ENCODE measurements at places on chromosomes 7 and 10. TPM values are rescaled to one million over a fixed set of nuclear protein-coding genes. Genes with fewer than 3 reads are reported as not detected.

The KLLN gene
- 0.71 TPM for total RNA-seq

The PALD1 gene
- under 0.01 TPM for total RNA-seq

The ASAH2 gene
- 0.71 TPM for total RNA-seq

The SEMA3D gene
- under 0.01 TPM for total RNA-seq

The MSRB2 gene
- 33.5 TPM for total RNA-seq
